DND-41 (cell line): ENCODE measurements at places on chromosomes 4 and X.
A peak's percentile ranks its signal among the peaks of the same experiment; 100 is the strongest.

GRCh38 chr4:30461218-30461617, 259.0 kb upstream of the PCDH7 start:
- no peak for DNase-seq

DNA sequence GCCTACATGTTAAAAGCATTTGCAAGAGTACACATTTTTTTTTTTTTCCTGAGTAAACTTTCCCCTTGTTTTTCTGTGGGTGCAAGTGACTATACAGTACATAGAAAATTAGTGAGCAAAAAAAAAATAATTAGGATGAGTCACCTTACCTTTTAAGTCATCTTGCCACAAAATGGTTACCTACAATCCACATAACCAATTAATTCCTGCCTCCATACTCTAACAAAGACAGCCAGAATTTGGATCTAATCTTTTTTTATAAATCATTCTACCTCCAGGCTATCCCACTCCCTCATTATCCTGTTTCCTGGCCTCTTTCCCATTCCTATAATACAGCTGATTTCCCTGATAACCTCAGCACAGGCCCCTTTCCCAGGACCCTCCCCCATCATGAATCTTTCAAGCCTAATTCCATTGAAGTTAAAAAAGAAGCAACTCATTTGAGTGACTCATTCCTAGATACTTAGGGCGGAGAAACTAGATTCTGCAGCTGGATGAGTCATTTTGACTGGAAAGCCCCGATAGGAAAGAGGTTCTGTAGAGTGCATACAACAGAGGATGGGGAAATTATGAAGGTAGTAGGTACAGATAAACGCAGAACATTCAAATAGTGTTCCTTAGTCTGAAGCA, 128.2 kb downstream of the C4orf51 start:
- no peak for DNase-seq

DNA sequence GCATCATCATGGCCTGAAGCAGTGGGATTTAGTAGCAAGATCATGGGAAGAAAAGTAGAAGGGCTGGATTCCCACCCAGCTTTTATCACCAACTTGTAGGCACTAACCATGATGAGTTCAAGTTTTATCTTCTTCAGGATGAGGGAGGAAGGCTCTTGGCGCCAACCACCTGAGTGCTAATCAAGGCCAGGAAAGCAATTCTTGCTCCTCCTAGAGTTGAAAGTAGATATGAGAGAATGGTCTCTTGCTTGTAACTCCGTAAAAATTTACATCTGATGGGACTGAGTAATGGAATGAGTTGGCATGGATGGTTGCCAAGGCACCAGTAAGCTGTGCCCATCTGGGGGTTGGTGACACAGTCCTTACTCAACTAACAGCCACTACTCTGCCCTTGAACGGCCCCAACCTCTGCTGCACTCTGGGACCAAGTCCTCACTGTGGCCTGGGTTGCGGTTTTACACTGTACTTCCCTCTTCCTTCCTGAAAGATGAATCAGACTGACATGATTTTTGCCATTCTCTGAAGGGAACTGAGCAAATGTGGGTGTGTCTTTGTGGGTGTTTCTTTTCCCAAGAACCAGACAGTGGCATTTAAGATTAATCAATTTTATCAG, 39.4 kb upstream of the NDP start:
- peak; percentile 66 for DNase-seq

DNA sequence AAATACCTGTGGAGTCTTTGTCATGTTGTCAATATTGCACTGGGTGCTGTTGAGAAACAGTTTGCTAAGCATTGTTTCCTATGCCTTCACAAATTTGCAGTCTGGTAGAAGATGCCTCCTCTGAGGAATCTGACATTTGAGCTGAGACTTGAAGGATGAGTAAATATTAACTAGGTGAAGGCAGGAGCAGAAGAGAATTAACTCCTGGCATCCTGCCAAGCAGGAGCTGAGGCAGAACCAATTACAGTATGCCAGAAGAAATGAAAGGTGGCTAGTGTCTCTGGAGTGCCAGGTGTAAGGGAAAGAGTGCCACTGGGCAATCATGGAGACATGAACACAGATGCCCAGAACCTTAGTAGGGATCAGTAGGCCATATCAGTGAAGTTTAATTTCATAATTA, 1778.2 kb upstream of the PCDH10 start:
- no peak for DNase-seq

DNA sequence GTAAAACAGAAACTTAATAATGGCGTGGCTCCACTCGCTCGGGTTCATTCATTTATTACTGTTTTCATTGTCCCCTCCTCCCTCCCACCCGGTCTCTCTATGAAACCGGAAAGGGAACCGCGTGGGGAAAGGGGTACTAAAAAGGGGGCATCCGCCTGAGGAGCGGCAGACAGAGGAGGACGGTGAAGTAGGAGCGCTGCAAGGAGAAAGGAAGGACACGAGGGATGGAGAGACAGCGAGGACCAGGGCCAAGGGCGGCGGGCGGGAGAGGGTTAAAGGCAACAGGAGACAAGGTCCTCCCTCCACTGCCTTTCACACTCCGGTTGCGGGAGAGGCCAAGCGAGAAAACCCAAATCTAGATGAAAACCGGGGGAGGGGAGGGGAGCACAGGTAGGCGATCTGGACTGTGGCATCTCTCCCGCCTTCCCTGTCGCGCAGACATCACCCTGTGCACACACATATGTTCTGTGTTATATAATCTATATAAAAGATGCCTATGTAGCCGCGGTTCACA, 829 bp downstream of the ELOVL6 start:
- DNase-seq = peak; percentile 85

GRCh38 chrX:45806410-45807121, 605.9 kb upstream of the DIPK2B start:
- DNase-seq = peak; percentile 70

DNA sequence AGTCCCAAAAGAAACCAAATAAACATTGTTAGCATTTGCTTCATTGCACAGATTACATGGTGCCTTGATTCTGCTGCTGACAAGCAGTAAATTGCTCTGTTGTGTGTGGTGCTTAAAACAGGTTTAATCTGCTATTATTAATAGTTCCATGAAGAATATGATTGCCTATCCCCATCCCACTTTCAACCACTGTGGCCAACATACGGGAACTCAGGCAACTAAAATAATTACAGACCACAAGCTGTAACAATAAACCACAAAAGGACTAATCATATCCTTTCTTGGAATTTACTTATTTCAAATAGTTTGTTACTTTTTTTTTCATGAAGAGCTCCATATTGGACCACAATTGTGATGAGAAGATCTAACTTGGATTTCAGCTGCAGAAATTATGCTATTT, 131.5 kb downstream of the PACRGL start:
- DNase-seq = no peak

GRCh38 chr4:180380733-180381132, 1862.5 kb upstream of the TENM3 start:
- DNase-seq = no peak

DNA sequence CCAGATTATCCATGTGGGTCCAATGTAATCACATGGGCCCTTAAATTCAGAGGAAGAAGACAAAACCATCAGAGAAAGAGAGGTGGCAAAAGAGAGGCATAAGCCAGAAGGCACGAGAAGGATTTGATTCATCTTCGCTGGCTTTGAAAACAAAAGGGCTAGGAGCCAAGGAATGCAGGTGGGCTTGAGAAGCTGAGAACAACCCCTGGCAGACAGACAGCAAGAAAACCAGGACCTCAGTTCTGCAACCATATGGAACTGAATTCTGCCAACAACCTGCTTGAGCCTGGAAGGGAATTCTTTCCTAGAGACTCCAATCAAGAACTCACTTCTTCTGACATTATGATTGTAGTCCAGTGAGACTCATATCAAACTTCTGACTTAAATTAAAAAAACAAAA, 1531.8 kb downstream of the PCDH7 start:
- DNase-seq = no peak

DNA sequence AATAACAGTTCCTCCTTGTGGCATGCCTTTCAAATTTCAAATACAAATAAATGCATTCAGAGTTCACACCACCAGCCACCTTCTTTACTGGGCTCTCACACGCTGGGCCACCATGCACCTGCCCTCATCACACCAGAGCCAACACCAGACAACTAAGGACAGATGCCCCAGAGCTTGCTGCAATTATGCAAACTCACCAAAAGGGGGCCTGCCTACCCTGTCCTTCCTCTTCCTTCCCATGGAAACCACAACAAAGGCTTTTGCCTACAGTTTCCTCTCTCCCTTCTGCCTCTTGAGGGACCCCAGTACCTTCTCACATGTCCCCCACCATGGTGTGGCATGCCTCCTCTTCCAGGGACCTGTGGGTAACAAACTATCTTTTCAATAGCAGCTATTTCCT, 1333.9 kb upstream of the TENM3 start:
- peak; percentile 6 for DNase-seq

DNA sequence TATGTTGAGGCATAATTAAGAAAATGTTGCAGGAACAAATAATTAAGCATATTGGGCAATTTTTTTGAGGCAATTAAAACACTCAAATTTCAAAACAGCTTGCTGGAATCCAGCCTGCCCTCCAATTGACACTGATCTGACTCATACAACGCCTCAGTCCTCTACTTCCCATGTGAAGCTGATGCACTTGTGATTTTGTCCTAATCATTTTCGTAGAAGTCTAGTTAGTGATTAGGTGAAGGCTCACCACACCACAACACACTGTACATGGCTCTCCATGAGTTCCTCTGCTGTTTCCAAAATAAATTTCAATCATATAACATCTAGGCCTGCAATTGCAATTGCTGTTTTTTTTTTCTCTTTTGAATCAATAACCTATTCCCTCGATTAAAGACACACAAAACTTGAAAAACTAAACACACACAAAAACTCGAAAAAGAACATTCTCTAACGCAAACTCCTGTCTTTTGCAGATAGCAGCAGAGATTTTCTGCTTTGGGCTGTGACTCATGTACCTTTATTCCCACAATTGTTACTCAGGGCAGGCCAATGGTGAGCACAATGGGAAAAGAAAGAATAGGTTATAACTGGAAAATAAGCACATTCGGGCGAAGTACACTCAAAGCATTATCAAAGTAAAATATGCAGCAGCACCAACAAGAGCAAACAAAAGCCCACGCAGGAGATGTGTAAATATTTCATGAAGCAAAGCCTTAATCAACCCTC, 1.7 kb downstream of the GPRIN3 start:
- DNase-seq = no peak

DNA sequence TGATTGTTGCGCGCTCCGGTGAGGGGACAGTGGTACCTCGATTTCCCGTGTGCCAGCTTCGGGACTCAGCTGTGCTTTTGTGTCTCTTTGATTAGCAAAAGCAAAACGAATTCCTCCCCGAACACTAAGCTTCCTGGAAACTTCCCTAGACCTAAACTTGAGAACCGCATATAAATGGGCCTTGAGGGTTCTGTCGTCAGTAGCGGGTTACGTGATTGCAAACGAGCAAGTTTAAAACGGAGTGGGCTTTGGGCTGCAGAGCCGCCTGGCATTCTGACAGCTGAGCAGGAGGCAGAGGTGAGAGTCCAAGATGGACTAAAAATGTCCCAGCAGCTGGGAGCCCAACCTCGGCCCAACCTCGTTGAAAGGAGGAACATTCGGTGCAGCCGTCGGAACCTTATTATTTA, 1.2 kb upstream of the TAPT1 start:
- DNase-seq = no peak

- DNase-seq = no peak
Observed at GRCh38 chrX:71549986-71550385, 17.1 kb downstream of the OGT start.

DNA sequence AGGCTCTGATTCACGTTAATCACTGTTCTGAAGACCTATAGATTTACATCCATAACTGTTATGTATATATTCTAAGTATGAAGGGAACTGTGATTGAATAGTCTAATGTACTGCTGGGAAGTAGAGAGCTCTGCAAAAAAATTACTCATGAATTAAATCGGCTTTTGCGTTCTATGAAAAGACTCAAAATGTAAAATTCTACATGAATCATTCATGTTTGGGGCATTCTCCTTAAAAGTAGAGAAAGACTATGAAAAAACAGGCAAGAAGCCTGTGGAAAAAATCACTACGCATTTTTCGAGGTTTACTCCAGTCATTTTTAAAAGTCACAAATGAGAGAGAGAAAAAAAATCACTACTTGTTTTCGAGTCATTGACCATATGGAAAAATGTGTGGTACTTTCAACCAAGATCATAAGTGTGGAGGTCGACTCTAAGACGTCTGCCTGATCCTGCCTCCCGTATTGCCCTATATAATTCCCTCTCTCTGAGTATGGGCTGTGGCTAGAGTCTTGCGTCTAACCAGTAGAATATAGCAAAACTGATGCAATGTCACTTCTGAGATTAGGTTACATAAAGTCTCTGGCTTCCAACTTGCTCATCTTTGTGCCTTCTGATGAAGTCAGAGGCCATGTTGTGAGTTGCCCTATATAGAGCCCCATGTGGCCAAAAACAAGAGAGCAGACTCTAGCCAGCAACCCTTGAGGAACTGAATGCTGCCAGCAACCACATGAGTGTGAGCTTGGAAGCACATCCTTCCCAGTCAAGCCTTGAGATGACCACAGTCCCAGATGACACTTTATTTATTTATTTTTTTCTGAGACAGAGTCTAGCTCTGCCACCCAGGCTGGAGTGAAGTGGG, 32.1 kb upstream of the VEGFD start:
- DNase-seq = no peak

- no peak for DNase-seq
Observed at GRCh38 chr4:99117876-99118693, 26.0 kb downstream of the ADH4 start.

DNA sequence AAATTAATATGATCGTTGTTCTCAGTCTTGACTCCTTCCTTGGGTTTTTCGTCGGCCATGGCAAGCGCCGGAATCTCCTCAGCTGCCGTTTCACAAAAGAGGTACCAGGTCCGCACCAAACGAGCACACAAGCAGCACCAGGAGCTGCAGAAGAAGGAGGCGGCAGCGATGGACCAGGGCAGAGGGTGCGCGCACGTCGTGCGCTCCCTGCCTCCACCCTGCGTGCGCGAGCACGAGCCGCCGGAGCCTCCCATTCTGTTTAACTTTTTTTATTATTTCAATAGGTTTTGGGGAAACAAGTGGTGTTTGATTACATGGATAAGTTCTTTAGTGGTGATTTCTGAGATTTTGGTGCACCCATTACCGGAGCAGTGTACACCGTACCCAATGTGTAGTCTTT, 158.2 kb downstream of the PLS3 start:
- no peak for DNase-seq

- DNase-seq = peak; percentile 92
Observed at GRCh38 chrX:120250522-120251271, at the start of gene ZBTB33. TSS of gene ZBTB33 (plus strand) at chrX:120250812. CDS start at chrX:120253416, 2,604 bp downstream.

DNA sequence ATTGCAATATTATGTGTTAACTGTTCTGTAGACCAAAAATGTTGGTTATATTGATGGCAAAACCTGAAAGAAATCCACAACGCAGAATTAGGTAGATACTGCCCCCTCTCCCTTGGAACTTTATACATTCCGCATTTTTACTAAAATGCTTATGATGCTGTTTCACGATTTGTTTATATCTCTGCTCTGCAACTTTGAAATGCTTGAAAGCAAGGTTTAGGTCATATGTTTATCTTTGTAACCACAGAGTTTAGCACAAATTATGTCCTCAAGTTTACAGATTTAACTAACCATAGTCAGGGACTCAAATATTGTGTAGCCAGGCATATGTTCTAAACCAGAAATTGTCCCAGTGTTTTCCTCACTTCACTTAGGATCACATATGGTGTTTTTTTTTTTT, 66.1 kb upstream of the H2AZ1 start:
- DNase-seq = no peak

GRCh38 chr4:39181520-39181904, 817 bp upstream of the WDR19 start:
- no peak for DNase-seq
